Epithelial cell of esophagus (primary cell): ENCODE measurements at places on chromosomes 2 and 18.
A peak's percentile ranks its signal among the peaks of the same experiment; 100 is the strongest.

- DNase-seq, result no peak
These were observed 43.6 kb upstream of the INHBB start for GRCh38 chr2:120302301-120302700.

DNA sequence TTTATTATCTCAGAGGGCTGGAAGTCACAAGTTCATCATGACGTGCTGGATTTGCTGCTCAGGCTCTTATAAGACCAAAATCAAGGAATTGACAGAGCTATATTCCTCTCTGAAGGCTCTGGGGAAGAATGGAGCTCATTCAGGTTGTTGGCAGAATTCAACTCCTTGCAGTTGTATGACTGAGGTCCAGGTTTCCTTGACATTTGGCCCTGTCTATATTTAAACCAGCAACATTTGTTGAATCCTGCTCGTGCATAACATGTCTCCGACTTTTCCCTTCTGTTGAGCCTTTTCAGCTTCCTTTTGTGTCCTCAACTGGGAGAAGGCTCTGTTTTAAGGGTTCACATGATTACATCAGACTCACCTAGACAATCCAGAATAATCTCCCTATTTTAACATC lies 203.4 kb downstream of the PDE11A start:
- no peak for DNase-seq

GRCh38 chr2:172836347-172836821 lies 100.7 kb downstream of the RAPGEF4 start:
- DNase-seq, result peak; percentile 97

- no peak for DNase-seq
These were observed 1108.1 kb upstream of the CHAC2 start for GRCh38 chr2:52659546-52659945.

DNA sequence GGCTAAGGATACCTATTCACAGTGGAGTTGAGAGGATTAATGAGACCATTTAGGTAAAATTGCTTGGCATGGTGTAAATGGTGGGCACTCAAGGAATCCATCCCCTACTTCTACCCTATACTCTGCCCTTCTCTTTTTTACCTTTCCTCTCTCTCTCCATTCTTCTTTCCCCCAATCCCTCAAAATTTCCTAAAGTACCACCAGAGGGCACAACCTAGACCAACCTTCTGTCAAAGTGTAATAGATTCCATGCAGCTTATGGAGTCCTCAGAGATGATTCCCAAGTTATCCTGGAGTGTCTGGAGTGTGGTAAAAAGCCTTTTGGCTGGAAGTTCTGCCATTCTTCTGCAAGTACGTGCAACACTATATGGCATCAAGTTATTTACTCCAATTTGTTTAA lies 33.0 kb upstream of the CCDC195 start:
- peak; percentile 24 for DNase-seq

DNA sequence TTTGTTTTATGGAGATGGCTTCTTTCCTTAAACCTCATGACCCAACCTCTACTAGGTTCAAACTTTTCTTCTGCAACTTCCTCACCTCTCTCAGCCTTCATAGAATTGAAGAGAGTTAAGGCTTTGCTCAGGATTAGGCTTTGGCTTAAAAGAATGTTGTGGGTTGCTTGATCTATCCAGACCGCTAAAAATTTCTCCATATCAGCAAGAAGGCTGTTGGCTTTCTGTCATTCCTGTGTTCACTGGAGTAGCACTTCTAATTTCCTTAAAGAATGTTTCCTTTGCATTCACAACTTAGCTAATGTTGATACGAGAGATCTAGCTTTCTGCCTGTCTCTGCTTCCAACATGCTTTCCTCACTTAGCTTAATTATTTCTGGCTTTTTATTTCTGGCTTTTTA lies 58.1 kb upstream of the KYNU start:
- DNase-seq, result no peak
